GM23248 (cell line): ENCODE measurements at places on chromosomes 5 and 9. TPM values are rescaled to one million over a fixed set of nuclear protein-coding genes. Genes with fewer than 3 reads are reported as not detected.

Gene PPP3R2
- not detected in 2 replicates for total RNA-seq

Gene NFIL3
- 10.6 and 11.3 TPM in 2 replicates for total RNA-seq

Gene MXD3
- 7.8 and 23.0 TPM in 2 replicates for total RNA-seq

Gene SPINK7
- not detected in 2 replicates for total RNA-seq

Gene IL9
- total RNA-seq: not detected in 2 replicates

Gene PCDHB8
- 2.1 and 2.9 TPM in 2 replicates for total RNA-seq

Gene DCAF12
- total RNA-seq: 21.1 and 22.2 TPM in 2 replicates

Gene PCA3
- not detected in 2 replicates for total RNA-seq

Gene TICAM2
- 1.9 and 12.3 TPM in 2 replicates for total RNA-seq

Gene GDNF
- total RNA-seq: 2.9 and 3.7 TPM in 2 replicates

Gene CDO1
- total RNA-seq: 0.89 and 4.3 TPM in 2 replicates

Gene KLF9
- total RNA-seq: 14.3 and 14.5 TPM in 2 replicates

Gene CNTNAP3
- not detected in 2 replicates for total RNA-seq

Gene SPATA31E1
- total RNA-seq: not detected in 2 replicates

Gene PLPP7
- 0.13 and 0.32 TPM in 2 replicates for total RNA-seq

Gene DAB2
- total RNA-seq: 211 and 266 TPM in 2 replicates

Gene EPB41L4B
- 0.76 and 1.0 TPM in 2 replicates for total RNA-seq

Gene ENTREP1
- total RNA-seq: 0.25 TPM in 1 of 2 replicates, not detected in the other

Gene SIT1
- not detected in 2 replicates for total RNA-seq

Gene PCDHGC5
- total RNA-seq: 2.2 and 3.2 TPM in 2 replicates

Gene DOCK8
- not detected in 2 replicates for total RNA-seq

Gene PCDHB13
- 2.8 and 3.3 TPM in 2 replicates for total RNA-seq

Gene ADGRV1
- not detected in 2 replicates for total RNA-seq

Gene ANKRD55
- not detected in 2 replicates for total RNA-seq

Gene CSNK1G3
- total RNA-seq: 63.2 and 79.9 TPM in 2 replicates

Gene KCNN2
- total RNA-seq: not detected in 2 replicates

Gene GAS1
- total RNA-seq: 29.7 and 36.0 TPM in 2 replicates

Gene LRRC14B
- not detected in 2 replicates for total RNA-seq

Gene AGXT2
- total RNA-seq: not detected in 2 replicates

Gene SPEF2
- total RNA-seq: 3.3 and 5.3 TPM in 2 replicates

Gene POU5F2
- 0.32 and 0.76 TPM in 2 replicates for total RNA-seq

Gene SCGB3A2
- total RNA-seq: not detected in 2 replicates

Gene INSL4
- total RNA-seq: not detected in 2 replicates

Gene GARIN3
- total RNA-seq: not detected in 2 replicates
